ENCODE measurements at places on chromosomes 2 and 18.
A peak's percentile ranks its signal among the peaks of the same experiment; 100 is the strongest.

- DNase-seq: no peak
Observed at GRCh38 chr2:12296915-12297314, 419.8 kb upstream of the TRIB2 start.

DNA sequence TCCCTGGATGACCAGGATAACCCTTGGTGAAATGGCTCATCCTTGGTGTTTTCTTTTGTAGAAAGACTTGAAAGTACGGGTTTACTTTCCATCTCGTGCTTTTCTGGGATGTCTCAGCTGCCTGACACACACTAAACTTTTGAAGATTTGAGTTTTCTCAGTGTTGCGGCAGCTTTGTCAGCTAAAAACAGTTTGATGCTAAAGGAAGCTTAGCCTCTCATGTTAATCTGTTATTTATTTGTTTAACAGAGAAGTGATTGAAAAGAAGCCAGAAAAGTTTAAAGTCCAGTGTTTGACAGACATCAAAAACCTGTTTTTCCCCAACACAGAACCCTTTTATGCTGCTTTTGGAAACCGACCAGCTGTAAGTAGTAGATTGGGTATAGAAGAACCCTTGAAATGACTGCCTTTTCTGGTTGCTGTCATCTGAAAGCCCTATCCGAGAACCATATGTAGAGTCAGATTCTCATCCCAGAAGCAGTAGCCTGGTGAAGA is 72.8 kb downstream of the LPIN1 start:
- DNase-seq: no peak

- peak; percentile 22 for DNase-seq
Observed at GRCh38 chr18:2932247-2933181, 80.4 kb downstream of the LPIN2 start.

GRCh38 chr2:85793584-85793983 is 39.8 kb downstream of the ATOH8 start:
- DNase-seq: no peak

- peak; percentile 94 for DNase-seq
Observed at GRCh38 chr2:132581991-132582738, 87.8 kb downstream of the LYPD1 start.

GRCh38 chr2:33209976-33210375 is 263.2 kb downstream of the LTBP1 start:
- no peak for DNase-seq

- no peak for DNase-seq
Observed at GRCh38 chr2:112881217-112881985, 29.6 kb upstream of the IL37 start.

DNA sequence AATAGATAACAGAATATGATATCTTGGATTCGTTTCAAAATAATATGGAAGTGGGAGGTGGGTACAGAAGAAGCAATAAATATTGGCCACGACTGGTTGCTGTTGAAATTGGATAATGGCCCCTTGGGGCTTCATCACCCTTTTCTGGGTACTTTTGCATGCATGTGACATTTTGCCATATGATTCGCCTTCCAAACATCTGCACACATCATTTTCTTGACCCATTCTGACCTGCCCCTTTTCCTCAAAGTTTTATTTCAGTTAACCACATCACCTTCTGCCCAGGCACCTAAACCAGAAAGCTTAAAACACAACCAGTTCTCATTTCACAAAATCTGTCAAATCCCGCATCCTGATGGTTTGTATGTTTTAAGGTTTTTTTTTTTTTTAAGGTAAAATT is 116.7 kb upstream of the AGAP1 start:
- DNase-seq: no peak

DNA sequence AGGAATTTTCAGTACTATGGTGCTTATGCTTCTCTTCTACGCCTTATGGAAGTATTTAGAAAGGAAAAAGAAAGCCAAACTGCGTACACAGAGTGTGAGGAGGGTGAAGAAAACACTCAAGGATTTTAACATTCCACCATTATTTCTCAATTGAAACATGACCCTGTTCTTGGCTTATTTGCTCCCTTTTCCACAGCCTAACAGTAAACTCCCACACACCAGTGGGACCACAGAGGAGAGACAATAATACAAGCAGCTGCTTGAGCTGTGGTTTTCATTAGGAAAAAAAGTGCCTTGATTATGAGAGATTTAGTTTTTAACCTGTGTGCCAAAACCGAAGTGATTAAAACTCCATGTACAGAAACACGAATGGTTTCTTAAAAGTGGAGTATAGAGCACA is 134.3 kb downstream of the MEP1B start:
- DNase-seq: no peak

- DNase-seq: no peak
Observed at GRCh38 chr2:108492364-108492763, 41.9 kb upstream of the LIMS1 start.

DNA sequence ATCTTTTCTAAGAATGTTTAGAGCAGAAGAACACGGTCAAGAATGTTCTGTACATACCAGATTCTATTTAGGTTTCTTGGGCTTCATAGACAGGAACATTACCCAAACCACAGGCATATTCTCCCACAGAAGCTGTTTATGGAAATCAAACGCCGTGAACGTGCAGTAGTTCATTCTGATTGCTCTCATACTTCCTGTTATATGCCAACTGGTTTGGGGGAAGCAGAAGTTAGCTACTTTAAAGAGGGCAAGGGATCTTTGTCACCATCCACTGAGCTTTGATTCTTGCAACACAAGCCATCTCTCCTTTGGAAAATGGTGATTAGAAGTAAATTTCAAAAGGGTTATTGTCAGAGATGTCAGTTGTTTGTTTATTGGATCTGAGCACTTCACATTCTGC is 182.2 kb upstream of the NRP2 start:
- no peak for DNase-seq

DNA sequence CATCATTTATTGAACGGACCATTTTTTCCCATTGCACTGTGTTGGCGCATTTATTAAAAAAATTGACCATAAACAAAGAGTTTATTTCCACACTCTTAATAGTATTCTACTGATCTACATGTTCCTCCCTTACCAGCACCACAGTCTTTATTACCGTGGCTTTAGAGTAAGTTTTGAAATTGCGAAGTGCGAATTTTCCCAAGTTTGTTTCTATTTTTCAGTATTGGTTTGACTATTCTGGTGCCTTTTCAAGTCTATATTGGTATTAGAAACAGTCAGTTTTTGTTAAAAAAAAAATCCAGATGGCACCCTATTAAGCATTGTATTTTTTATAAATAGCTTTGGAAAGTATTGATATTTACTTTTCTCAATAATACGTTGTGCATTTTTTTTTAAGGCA is 795.1 kb upstream of the HS6ST1 start:
- DNase-seq: no peak

DNA sequence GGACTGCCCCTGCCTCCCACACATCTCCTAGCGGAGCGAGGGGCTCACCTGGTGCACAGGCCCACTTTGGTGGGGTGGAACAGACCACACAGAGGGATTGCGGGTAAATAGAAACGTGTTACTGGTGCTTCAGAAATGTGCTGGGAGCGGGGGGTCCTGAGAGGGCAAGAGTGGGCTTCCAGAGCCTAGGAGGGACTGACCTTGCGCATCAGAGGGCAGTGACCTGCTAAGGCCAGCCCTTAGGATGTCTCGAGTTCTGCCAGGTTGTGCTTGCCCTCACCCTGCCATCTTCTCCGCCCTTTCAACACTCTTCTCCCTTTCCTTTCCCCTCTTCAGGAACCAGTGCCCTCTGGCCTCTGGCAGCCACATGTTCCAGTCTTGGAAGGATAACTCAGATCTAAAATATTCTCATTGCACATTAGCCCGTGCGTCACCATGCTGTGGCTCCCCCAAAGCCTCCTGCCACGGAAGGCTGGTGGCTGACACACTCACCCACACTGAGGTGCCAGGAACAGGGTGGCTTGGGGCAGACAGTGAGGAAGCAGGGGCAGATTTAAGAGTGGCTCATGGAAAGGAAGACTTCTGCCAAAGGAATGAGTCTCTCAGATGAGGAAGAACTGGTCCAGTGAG is 89.6 kb downstream of the MCFD2 start:
- no peak for DNase-seq

DNA sequence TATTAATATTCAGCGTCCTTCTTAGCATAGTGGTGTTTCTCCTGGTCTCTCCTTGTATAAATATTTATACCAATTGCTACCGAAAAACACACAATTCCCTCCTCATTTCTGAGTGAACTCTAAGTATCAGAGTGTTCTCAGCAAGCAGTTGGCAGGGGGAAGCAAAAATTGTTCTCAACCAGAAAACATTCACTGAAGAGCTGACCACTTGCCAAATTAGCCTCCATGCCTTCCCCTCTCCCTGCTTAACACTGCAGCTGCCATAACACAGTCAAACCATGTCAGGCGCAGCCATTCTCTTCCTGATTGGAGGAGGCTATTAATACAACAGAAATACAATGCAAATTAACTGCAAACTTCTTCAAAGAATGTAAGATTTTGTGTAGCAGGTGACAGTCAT is 105.0 kb downstream of the COL6A3 start:
- no peak for DNase-seq

- no peak for DNase-seq
Observed at GRCh38 chr2:53407363-53408080, 360.1 kb upstream of the CHAC2 start.

DNA sequence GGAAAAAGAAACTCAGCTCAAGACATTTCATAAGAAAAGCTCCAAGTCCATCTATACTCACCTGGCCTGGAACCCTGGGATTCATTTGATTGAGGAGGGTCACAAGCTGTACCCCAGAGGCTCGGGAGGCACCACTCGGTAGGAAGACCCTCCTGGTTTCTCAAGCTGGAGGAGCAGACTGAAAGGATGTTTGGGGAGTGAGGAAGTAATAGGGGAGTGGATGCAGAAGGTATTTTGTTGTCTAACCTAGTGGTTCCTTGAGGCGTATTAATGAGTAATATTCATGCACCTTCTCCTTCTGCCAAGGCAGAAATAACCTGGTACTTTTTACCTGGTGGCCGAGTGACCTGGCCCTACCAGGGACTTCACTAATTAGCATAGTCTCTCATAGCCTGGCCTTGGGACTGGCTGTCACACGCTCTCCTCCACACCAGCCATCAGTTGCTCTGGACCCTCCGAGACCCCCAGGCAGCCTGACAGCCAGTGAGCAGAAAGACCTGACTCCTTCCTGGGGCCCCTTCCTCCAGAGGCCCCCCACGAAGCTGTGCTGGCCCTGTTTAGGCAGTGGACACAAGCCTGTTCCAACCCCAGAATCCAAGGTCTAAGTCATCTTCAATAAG is 161.4 kb downstream of the BCL2 start:
- no peak for DNase-seq

GRCh38 chr2:13121096-13121495 is 404.4 kb downstream of the TRIB2 start:
- DNase-seq: no peak

DNA sequence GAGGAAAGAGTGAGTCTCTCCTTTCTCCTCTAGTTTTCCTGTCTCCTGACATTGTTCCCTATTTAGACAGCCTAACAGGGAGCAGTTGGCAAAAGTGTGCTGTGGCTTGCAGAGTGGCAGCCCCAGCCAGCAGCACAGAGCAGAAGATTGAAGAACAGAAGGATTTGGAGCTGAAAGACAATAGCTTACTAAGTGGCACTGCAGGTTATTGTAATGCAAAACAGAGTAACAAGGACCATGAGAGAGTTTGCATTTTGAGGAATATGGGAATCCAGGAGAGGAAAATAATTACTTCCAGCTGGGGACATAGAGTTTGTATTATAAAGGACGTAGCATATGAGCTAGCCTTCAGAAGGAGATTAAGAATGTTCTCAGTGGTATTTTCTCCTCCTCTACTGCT is 342.4 kb downstream of the AKAIN1 start:
- no peak for DNase-seq

GRCh38 chr2:233996000-233996399 is 54.5 kb upstream of the SPP2 start:
- DNase-seq: no peak

- DNase-seq: no peak
Observed at GRCh38 chr2:64283641-64284361, 139.6 kb upstream of the PELI1 start.

- peak; percentile 44 for DNase-seq
Observed at GRCh38 chr2:222424729-222425671, 657 bp downstream of the SGPP2 start.

GRCh38 chr18:6561420-6561861 is 146.7 kb upstream of the L3MBTL4 start:
- no peak for DNase-seq

- no peak for DNase-seq
Observed at GRCh38 chr2:33021542-33022227, 74.9 kb downstream of the LTBP1 start.

- DNase-seq: no peak
Observed at GRCh38 chr2:186135686-186136085, 350.4 kb upstream of the ZC3H15 start.
